ENCODE measurements at places on chromosomes 2 and 18. TPM values are rescaled to one million over a fixed set of nuclear protein-coding genes. Genes with fewer than 3 reads are reported as not detected.

DNA sequence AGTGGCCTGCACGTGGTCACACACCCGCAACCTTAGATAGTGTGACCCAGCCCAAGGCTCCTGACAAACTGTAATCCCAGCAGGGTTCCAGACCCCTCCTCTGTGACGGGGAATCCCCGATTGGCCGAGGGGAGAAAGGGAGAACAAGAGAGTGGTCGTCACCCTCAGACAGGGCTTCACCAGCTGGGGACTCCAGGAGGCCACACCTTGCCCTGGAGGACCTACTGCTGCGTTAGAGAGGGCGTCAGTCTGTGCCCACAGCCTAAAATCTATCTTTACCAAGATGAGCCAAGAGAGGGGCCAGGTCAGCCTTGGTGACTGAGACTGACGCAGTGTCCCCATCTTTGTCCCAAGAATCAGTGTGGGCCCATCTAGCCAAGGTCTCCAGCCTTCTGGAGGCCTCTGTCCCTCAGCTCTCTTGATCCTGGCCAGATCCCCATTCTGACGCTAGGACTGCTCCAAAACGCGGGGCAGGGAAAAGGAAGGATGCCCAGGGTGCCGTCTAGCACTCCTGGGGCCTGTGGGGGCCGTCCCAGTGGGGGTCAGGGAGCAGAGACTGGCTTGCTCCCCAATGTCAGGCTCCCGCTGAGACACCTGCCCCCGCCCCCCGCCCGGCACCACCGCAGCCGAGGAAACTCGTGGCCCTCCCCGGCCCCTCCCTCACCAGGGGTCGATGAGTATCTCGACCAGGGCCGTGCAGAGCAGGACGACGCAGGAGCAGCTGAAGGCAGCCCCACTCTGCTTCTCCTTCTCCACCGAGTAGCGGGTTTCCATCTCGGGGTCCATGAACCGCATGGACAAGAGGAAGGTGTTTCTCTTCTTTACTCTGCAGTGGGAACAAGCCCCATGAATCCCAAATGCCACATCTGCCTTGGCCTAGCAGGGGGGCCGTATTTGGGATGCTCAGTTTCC, 40.9 kb downstream of the CENPO start:
- DNase-seq, result no peak

GRCh38 chr2:8171608-8172007, 510.2 kb upstream of the ID2 start:
- DNase-seq, result no peak

DNA sequence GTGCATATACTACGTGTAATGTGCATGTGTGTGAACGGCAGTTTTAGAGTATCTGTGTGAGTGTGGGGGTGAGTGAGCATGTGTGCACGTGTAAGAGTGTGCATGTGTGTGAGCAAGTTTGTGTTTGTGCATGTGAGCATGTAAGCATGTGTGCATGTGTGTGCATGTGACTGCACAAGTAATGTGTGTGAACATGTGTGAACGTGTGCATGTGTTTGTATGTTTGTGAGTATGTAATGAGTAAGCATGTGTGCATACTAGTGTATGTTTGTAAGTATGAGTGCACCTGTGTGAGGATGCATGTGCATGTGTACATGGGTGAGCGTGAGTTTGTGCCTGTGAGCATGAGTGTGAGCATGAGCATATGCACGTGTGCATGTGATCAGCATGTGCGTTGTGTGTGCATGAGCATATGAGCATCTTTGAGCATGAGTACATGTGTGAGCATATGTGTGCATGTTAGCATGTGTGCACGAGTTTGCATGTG, 90.7 kb downstream of the ZNF516 start:
- no peak for DNase-seq

IL1R2 gene
- 0.85 TPM for total RNA-seq

DLX2 gene
- not detected for total RNA-seq

GALNT14 gene
- 0.62 TPM for total RNA-seq

Measured in CD8-positive, alpha-beta memory T cell (primary cell).